ENCODE measurements at places on chromosomes 3 and 15.

DNA sequence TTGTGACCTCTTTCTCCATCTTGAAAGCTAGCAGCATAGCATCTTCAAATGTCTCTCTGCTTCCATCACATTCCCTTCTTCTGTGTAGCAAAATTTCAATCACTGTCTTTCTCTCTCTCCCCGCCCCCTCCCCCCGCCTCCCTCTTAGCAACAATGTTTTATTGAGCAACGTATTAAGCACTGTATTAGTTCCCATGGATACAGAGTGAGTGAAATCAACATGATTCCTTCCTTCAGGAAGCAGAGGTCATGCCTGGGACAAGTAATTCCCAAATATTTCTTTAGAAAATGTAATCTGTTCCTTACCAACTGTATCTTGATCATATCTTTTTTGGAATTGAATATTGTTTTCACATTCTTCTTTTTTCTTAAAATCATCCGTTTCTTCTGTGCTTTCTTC, 373.7 kb upstream of the NECTIN3 start:
- DNase-seq = no peak

GRCh38 chr15:94240480-94240879, 9.1 kb downstream of the MCTP2 start:
- DNase-seq = no peak

DNA sequence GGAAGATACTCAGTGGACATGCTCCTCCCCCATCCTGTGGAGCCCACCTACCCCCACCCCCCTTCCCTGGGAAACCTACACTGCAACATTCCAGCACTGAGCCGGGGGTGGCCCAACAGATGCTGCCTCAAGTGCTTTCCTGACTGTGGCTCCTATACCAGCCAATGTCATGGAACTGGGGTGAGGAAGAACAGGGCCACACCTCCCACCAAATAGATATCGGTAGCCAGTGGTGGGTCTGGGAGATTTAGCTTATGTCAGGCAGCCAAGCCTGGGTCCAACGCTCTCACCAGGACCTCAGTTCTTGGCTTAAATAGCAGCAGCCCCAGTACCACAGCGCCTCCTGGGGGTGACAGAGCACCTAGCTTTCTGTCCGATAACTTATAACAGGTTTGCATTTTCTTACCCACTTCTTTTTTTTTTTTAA, 30.3 kb downstream of the CDC25A start:
- DNase-seq = peak; percentile 54

- no peak for DNase-seq
These were observed 20.1 kb downstream of the C3orf80 start for GRCh38 chr3:160245261-160245800.

DNA sequence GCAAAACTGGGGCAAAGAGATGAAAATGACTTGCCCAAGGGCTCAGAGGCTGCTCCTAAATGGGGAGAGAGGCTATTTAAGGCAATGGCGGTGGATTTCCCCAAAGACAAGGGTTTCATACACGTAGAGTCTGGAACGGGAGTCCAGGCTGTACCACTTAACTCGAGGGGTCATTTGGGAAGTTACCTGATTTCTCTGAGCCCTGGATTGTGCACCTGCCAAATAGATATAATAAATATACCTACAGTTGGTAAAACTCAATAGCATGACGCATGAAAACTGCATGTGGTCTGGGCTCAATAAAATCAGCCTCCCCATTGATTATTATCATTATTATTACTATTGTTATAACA, 1.3 kb upstream of the ITPR1 start:
- no peak for DNase-seq

DNA sequence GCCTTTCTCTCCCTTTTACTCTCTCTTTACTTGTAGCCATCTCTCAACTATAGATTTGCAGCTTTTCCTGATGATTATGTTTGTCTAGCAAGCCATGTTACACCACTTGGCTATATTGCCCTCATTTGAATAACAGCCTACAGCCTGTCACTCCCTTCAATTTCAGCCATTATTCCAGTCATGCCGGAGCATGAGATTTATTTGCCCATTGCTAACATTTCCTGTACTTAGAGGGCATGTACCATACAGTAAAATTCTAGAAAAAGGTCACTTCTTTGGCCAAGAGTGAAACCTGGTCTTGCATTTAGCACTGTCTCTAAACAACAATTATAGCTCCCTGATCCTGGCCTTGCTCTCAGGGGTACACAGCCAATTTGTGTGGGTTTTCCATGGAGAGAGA, 221.7 kb upstream of the TMC3 start:
- no peak for DNase-seq

DNA sequence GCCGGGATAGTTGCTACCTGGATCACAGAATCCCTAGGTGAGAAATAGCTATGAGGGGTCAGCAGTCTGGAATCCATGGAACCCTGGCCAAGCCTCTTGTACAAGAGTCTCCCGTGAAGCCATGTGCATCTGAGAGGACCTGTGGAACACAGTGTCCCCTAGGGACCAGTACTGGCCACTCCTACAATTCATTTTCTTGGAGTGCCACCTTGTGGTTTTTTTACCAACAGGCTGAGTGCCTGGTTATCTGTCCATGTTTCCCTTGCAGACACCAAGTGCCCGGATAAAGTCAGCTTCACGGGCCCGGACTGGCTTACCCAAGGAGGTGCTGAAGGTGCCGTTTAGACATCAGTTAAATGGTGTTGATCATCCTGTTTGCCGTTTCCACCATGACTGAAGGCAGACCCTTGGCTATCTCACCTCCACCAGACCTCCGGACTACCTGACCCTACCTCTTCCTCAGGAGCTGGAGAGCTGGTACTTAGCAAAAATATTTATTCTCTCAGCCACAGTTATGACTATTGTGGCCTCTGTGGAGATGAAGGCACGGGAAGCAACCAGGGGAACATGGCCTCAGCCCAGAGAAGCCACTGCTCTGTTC, 93.9 kb downstream of the RBPMS2 start:
- peak; percentile 46 for DNase-seq

DNA sequence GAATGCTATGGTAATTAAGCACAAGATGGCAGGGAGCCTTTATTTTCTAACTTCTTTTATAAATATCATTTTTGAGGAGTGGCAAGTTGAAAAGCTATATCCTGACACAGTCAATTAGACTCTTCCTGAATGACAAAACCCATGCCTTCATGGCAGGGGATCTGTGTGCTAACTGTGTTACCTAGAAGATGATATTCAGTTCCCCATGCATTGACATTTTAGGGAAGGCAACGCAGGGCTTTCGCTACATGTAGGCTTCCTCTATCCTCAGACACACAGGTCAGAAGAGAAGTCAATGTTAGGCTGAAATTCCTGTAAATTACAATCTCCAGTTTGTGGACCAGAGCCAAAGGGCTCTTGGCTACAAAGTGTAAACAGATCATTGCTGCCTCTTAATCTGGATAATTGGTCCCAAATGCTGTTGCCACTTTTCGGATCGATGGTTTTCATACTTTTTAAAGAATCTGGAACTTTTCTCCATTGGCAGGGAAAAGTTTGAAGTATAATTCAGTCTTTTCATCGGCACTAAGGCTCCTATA, 22.6 kb upstream of the NR2F2 start:
- DNase-seq = no peak

DNA sequence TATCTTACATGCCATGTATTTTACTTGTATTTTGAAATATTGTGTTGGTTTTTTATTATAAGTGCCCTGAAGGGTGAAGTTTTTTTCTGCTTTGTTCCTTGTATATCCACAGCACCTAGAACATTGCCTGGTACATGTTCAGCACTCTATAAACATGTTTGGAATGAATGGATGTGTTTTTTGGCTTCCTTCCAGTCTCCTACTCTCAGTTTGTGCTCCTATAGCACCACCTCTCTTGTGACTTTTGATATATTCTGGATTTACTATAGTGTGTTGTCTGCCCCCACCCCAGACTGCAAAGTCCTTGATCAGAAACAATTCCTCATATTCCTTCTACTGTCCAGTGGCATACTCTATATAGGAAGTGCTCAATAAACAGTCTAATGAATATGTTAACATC, 60.6 kb downstream of the PLCL2 start:
- no peak for DNase-seq

DNA sequence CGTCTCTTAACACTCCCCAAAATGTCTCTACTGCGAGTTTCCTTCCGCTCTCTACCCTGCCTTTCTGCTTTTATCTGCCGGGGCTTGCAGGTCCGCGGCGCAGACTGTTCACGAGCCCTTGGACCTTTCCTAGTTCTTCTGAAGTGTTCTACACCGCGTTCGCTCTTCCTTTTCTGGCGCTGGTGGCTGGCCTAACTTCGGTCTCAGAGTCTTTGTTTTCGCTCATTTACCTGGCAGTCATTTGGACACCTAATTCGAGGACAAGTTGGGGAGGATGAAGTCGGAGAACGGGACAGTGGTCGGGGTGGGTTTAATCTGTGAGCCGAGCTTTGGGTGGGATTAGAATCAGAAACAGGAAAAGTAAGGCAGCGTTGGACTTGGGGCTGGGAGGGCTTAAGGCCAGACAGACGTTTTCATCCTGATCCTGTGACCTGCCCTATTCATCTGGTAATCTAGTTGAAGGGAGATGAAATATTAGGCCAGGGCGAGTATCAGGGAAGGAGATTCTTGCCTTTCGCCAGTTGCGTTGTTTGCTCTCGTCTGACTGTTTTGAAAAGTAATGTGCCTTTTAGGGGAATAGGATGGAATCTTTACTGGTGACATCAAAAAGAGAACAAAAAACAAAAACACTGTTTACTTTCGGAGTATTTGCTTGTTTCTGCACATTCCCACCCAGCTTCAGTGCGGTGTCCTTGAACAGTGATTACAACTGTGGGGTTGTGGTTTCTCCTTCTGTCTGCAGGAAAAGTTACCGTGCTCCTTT, 1.8 kb downstream of the DIPK2A start:
- peak; percentile 27 for DNase-seq

DNA sequence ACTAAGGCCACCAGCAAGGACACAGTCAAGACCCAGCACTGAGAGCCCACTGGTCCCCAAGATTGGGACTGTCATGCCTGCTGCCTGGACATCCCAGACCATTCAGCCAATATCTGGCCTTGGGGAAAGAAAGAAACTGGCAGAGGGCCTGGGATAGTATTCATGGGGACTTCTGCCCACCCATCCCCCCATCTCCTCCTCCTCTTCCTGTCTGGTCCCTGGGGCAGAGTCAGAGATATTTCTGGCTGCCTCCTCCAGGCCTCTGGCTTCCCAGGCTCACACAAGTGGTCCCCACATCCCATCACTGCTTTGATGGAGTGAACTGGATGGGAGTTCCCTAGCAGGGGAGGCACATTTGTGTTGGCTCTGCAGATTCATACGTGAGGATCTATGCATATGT, 4.2 kb upstream of the RASL12 start:
- no peak for DNase-seq

DNA sequence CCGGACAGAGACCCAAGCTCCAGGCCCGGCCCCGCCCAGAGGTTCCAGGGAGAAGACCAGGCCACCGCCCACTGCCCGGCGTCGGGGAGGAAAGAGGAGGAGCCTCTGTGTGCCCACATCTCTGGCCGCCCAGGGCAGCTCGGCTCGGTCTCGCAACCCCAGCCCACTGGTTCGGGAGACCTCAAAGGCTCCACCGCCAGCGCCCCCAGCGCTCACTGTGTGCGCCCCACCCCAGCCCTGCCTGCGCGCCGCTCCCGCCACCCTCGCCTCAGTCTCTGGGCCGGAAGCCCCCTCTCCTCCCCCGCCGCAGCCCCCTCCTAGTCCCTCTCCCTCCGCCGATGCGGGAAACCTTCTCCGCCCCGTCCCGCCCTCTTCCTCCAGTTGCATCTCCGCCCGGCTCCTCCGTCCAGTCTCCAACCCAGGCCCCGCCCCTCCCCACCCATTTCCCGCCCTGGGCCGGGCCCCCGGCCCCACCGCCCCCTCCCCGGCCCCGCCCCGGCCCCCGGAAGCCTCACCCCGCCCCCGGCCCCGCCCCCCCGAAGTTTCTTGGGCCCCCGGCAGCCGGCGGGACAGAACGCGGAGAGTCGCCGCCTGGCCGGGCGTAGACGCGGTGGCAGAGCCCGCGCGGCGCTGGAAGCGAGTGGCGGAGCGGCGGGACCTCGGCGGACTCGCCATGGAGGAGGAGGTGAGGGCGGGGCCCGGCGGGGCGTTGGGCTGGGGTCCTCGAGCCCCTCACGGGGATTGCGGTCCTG, at the start of gene PLEKHO2:
PLEKHO2 (plus strand) TSS at position 572 of the 752 bp plus-strand sequence; CDS start at position 674, 102 bp downstream.
- DNase-seq = peak; percentile 93

GRCh38 chr3:150757364-150757763, 5.6 kb downstream of the SIAH2 start:
- no peak for DNase-seq

DNA sequence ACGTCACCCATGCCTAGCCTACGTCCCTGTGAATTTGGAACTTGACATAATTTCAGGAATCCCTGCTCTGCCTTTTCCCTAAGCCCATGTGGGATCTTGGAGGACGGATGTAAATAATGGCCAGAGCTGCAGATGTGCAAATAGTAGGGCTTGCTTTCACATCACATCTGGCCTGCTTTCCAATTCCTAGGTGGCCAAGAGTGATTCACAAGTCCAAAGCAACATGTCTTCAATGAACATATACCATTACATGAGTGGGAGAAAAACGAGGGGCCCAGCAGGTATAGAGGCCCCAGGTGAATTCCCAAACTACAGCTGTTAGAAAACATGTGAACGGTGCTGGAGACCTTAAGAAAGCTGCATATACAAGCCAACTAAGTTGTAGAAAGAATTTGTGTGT, 214.6 kb downstream of the MAGI1 start:
- DNase-seq = no peak

DNA sequence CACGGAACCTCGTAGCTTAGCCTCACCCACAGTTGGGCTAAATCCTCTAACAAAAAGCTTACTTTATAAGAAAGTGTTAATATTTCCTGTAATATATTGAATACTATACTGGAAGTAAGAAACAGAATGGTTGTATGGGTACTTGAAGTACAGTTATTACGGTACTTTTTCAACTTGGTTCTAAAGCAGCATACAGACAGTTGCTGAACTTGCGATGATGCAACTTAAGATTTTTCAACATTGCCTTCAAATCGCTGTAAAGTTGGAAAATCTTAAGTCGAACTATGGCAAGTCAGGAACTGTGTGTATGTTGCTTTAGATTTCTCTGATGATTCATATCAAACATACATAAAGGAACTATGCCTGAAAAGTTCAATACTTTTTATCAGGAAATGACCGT, 204.4 kb upstream of the C2CD4B start:
- DNase-seq = no peak

DNA sequence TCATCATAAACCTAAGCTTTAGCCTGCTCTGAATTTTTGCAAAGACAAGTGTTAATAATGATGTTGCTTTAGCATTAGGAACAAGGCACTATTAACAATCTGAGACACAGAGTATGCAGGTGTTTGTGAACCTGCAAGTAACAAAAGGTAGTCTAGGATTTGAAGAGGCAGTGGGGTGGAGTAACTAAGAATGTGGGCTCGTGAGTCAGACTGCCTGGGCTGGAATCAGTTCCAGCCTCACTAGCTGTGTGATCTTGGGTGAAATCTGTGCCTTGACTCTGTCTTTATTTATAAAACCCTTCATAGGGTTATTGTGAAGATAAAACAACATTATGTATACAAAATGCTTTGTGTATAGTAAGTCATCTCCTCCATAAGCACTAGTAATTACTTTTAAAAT, 610.6 kb upstream of the CFAP20DC start:
- DNase-seq = no peak

- no peak for DNase-seq
These were observed 71.0 kb downstream of the ADAMTS7 start for GRCh38 chr15:78739996-78740903.

All from SJSA1 (cell line).